AML-193 (cell line): ENCODE measurements at places on chromosomes 1 and 21.

DNA sequence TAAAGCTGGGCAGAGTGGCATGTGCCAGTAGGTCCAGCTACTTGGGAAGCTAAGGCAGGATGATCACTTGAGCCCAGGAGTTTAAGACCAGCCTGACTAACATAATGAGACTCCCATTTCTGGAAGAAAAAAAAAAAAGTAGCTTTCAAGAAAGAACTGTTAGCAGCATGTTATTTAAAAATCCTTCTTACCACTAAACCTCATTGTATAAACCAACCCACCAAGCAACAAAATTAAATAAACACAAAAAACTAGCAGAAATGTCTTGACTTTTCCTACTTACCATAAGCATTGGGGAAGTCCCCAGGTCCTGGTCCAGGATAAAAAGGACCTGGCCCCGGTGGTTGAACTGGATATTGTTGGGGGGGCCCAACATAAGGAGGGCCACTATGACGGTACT, 192.9 kb upstream of the HP1BP3 start:
- no peak for DNase-seq

GRCh38 chr1:94679332-94680038, 137.9 kb upstream of the F3 start:
- DNase-seq = no peak

DNA sequence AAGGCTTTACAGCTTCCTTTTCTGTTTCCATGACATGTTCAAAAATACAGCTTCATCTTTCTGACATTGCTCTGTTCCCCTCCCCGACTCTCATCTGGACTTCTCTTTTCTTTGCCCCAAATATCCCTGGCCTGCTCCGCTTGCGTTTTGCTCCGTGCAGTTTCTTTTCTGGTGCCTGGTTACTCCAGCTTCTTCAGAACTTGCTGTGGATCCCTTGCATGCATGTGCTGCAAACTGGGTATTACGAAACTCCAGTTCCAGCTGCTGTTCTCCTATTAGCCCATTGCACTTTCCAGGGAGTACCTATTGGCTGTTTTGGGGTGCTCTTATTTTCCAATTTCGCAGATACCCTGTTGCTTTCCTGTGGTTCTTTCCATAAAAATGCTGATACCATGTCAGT, 9.9 kb upstream of the NDC1 start:
- DNase-seq = no peak

GRCh38 chr1:85448358-85448757, 16.6 kb downstream of the DDAH1 start:
- no peak for DNase-seq

DNA sequence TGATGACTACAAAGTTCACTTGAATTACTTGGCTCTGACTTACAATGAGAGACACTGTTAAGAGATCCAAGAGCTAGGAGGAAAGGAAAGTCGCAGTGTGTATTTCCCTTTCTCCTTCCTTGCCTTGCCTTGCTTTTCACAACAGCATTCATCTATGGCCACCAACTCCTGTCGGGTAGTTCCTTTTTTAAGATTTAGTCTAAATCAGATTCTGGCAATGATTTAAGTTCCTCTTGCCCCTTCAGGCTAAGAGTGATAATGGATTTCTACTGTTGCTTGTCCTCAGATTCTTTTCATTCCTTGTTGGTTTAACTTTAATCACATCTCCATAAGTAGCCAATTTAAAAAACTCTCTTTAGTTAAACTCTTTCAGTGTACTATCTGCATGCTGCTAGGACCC, 91.9 kb downstream of the GTF2B start:
- DNase-seq = no peak

- no peak for DNase-seq
These were observed 185.8 kb downstream of the NRIP1 start for GRCh38 chr21:14878971-14879370.
